ENCODE measurements at places on chromosomes 16 and 17.

GRCh38 chr17:63173903-63174302 is 207.9 kb downstream of the TANC2 start:
- DNase-seq: no peak

DNA sequence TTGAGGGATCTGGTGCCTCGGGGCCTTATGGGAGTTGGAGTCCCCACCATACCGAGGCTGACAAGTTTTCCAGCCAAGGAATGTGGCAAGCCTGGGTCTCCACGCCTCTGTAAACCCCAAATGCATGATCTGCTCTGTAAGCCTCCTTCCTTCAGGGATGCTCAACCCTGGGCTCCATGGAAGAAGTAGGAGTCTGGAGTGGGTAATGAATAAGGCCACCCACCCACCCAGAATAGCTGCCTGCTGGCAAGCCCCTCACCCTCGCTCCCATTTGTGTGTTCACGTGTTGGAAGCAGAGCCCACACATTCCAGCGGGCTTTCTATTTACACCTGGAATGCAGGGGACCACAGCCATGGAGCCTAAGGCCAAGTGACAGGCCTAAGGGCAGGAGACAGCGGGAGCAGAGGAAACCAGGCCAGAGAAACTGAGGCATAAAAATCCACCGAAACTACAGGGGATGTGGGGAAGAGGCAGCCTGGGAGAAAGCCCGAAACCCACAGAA is 4.4 kb downstream of the DLG4 start:
- no peak for DNase-seq

GRCh38 chr17:80511222-80512180 is 33.1 kb upstream of the RPTOR start:
- DNase-seq: no peak

DNA sequence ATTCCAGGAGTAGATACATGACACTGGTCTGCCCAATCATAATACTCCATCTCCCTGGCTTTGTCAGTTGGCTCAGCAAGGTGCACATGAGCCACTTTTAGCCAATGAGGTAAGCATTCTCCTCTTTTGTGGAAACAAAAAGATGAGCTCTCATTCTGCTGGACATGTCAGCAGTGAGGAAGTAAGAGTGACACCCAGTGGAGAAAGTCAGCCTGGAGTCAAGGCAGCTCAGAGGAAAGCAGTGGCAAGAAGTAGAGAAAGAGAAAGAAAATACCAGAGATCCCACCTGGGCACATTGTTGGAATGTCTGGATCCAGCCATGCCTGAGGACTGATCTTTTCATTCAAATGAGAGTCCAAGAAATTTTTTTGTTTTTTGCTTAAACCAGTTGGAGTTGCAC is 496.9 kb upstream of the C16orf82 start:
- DNase-seq: no peak

GRCh38 chr17:69802045-69802740 is 272.8 kb upstream of the KCNJ16 start:
- no peak for DNase-seq

DNA sequence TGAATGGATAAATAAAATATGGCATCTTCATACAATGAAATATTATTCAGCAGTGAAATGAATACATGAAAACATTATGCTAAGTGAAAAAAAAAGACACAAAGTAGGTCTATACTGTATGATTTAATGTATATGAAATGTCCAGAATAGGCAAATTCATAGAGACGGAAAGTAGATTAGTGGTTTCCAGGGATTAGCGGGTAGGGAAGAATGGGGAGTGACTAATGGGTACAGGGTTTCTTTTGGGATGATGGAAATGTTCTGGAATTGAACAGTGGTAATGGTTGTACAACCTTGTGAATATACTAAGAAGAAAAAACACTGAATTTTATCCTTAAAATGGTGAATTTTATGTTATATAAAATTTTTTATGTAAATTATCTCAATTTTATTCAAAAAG is 8.5 kb upstream of the MYCBPAP start:
- DNase-seq: no peak

- DNase-seq: no peak
These were observed 47.4 kb upstream of the SLC38A10 start for GRCh38 chr17:81342269-81343070.

DNA sequence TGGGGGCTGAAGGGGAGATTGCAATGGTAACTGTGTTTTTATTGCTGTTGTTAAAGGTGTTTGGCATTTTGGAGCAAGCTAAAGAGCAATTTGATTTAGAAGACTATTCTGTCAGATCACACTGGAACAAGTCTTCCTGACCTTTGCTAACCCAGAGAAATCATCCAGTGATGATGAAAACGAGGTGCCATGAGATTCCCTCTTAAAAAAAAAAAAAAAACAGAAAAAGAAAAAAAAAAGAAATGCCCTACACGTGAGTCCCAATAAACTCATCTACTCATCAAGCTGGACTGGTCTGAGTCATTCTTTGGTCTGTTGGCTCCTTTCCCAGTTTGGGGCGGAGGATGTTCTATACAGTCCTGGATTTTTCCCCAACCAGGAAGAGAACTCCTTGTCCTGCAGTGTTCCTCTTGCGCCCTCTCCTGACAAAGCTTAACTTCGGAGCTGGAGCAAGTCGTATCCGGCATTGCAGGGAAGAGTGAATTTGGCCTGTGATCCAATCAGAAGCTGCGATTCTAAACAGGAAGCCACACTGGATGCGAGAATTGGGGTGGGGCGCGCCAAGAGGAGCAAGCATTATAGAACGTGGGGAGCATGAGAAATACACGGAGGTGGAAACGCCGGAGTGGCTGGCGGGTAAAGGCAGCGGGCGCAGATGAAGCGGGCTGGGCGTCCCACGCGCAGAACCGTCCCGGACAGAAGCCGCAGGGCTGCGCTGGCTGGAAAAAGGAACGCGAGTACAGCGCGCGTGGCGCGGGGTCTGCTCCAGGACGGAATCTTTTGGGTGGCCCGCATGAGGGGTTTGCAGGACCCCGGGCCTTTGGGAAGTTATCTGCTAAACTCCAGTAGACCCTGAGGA is 22.4 kb upstream of the CRYM start:
- peak; percentile 54 for DNase-seq

- no peak for DNase-seq
These were observed 390.0 kb upstream of the TNRC6C start for GRCh38 chr17:77568540-77568939.

DNA sequence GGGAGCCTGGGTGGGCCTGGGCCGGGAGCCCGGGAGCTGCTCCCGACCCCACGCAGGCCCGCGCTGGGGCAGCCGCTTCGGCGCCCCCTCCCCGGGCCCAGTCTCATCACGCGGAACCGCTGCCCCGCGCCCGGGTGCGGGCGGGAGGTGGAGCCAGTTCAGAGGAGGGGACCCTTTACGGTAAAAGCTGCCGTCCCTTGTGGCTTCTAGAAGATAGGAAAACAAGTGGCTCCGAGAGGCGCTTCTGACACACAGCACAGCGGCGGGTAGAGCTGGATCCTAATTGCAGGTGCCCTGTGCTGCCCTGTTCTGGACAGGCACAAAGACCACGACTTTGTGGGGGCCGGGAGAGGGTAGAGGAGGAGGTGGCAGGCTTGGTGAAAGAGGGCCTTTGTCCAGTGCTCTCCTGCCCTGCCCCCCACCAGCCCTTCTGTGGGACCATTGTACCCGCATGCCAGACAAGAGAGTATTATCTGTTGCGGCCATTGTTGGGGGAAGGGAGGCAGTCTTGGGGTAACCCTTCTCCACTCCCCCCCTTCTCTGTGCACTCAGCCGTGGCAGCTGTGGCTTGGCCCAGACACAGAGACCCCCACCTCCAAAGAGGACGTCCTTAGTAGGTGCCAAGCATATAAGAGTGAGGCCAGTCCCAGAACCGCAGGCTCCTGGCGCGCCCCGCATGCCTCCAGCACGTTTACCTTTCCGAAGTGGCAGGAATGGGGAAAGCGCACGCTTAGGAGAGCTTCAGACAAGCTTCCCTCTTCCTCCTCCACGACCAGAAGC is 736 bp downstream of the CNP start:
- DNase-seq: peak; percentile 20

DNA sequence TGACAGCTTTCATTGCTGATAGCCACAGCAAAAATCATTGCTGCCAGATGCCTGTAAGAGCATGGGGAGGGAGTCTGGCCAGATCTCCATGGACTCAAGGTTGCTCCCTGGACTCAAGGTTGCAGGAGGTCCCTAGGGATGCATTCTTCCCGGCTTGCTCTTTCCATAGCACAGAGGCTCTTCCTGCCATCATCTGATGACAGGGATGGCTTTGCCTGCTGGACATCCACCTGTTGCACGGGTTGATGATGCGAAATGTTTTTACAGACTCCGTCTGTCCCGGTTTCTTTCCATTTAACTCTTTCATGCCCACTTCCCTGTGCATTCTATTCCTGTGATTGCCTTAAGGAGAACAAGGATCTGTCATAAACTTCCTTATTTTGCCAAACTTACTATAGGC is 115.6 kb upstream of the HSBP1 start:
- no peak for DNase-seq

GRCh38 chr17:36977066-36977465 is 28.3 kb downstream of the AATF start:
- DNase-seq: no peak

DNA sequence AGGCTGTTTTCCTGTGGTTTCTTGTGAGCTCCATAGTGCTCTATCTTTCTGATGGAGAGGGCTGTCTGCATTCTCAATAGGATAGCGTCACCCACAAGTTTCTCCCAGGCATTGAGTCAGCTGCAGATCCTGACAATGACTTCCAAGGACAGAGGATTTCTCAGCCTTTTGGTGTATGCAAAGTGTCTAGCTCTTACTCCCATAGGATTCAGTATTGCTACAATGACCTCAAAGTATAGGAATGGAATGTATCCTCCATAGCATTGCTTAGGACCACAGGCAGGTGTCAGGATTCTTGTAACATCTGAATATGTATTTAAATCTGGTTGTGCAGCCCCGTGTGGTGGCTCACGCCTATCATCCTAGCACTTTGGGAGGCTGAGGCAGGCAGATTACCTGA is 32.3 kb downstream of the SMIM36 start:
- no peak for DNase-seq

- no peak for DNase-seq
These were observed 15.4 kb upstream of the KCNG4 start for GRCh38 chr16:84255050-84255810.

- DNase-seq: no peak
These were observed 262.0 kb downstream of the ZFHX3 start for GRCh38 chr16:72785886-72786285.

DNA sequence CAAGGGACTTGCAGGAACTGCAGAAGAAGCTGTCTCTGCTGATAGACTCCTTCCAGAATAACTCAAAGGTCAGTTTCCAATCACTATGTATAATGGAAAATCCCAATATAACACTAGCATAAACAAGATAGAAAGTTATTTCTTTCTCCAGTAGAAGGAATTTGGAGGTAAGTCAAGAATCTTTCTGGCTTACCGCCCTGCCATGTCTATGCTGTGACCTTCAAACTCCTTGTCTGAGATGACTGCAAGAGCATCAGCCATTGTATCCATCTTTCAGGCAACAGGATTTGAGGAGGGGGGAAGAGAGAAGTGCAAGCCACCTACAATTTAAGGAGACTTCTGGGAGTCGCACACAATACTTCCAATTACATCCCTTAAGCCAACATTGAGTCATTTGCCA is 2.7 kb downstream of the LDAF1 start:
- no peak for DNase-seq

DNA sequence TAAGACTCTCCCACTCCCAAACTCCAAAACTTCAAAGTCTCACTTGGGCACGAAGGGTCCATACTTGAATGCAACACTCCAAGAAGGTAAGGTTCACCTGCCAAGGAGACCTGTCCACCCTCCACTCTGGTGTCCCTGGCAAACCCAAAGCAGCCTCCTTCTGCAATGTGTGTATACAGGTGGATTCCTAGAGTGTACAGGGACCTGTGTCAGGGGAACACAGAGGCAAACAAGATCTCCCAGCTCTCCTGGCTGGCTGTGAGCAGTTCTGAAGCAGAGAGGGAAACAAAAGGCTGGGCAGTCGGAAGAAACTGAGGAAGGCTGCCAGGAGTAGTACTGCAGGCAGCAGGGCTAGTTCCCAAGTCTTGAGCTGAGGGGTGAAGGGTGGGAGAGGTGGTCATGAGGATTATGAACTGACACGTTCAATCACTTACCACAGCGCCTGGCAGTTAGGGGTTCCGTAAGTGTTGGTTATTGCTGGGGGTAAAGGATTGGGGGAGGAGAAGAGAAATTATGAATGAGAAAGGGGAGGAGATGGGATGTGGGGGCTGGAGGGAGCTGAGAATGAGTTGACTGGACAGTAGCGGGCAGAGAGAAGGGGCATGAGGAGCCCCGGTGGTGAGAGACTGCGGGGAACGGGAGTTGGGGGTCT is 795 bp downstream of the KCTD13 start:
- no peak for DNase-seq

DNA sequence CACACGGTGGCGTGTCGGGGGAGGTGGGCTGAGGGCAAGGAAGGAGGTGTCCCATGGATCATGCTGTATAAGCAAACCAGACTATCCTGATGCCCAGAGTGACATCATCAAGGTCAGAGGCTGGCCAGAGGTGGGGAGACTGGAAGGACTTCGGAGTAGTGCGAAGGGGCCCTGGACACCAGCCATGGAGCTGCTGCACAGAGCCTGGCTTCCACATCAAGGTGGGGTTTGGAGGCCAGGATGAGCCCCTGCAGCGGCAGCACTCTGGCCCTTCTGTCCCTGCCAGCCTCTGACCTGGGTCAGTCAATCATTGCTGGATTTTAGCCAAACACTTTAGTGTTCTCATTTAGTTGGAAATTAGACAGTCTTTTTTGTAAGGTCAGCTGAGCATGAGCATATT is 34.8 kb downstream of the MED13 start:
- no peak for DNase-seq

DNA sequence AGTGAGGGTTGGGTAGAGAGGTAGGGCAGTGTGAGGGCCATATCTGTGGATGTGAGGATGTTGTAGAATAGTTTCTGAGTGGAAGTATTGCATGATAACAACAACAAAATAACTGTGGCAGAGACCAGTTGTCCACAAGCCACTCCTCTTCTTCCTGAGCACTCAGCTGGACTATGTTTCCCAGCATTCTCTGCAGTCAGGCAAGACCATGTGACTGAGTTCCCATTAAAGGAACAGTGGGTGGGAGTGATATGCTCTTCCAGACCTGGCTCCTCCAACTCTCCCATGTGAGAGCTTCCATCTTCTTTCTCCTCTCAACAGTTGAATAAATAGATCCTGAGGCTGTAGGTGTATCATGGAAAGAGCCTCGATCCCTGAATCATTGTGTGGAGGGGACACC is 272.4 kb downstream of the CBLN1 start:
- DNase-seq: no peak

DNA sequence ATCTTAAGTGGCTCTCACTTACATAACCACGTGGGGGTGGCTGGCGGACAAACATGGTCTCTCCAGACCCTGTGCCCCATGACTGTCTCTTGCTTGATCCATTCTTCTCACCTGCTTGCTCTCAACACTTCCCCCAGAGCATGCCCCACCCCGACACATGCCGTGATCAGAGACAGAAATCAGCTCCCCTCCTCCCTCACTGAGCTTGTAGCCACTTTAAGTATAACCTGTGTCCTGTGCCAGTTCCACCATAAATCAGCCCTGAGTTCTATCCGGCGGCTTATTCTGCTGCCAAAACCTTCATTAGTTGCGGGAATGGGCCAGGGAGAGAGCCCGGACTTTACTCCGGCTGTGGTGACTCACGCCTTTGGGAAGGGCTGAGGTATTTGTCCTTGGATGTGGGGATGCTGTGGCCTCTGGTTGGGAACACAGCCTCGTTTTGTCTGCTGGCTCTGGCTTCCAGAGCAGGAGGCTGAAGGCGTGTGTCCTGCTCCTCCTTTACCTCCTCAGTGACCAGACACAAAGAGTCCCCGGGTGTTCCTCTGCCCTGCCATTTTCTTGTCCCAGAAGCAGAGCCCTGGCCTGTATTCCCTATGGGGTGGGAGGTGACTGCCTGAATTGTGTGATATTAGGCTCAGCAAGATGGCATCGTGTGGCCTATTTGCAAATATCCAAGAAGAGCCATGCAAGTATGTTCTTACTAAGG is 21.1 kb downstream of the ANKRD40 start:
- DNase-seq: no peak

- no peak for DNase-seq
These were observed 22.0 kb upstream of the GINS2 start for GRCh38 chr16:85710732-85711131.

All from stimulated activated CD4-positive, alpha-beta T cell treated with anti-CD3 and anti-CD28 coated beads, Interleukin-15, amount 100 ng/mL, for 48 hours (primary cell).